ENCODE measurements at places on chromosomes 7 and 10. TPM values are rescaled to one million over a fixed set of nuclear protein-coding genes. Genes with fewer than 3 reads are reported as not detected.

SEMA3E gene
- 1.0 TPM for total RNA-seq

TWIST1 gene
- 0.87 TPM for total RNA-seq

TRIM73 gene
- 2.0 TPM for total RNA-seq

HEPACAM2 gene
- not detected for total RNA-seq

DMBT1 gene
- not detected for total RNA-seq

All from dermis lymphatic vessel endothelial cell (primary cell).